CD4-positive, alpha-beta T cell treated with Interleukin-6 for 4 hours (primary cell): ENCODE measurements at places on chromosomes 4 and X.

DNA sequence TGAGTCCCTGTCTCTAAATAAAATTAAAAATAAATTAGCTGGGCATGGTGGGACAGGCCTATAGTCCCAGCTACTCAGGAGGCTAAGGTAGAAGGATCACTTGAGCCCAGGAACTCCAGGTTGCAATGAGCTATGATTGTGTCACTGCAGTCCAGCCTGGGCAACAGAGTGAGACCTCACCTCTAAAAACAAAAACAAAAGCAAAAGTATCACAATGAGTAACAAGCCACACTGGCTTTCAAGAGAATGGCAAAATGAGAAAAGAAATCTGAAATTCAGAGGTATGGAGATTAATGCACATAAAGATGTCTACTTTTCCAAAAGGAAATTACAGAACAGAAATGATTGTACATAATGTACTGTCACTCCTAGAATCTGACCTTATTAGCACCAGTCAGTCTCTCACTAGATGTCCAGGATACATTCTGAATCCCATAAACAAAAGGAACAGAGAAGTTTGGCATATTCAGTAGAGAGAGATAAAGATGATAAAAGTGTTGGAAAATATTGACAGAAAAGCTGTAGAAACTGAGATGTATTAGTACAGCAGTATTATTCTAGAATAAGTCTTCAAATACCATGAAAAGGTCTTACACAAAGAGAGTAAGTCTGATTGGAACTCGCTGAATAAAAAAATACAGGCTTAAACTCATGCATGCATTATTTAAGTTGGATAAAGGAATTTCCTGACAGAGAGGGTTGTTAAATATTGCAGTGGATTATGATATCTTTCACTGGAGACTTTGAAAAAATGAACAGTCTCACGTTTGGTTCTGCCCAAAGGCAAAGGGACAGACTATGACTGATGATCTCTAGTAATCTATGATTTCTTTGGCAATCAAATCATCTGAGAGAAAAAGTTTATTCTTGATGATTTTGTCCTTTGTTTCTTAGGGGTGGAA, 102.5 kb downstream of the SH3RF1 start:
- DNase-seq = no peak

- DNase-seq = no peak
These were observed 196.4 kb downstream of the QDPR start for GRCh38 chr4:17315459-17315858.

GRCh38 chr4:168584321-168584771, 87.5 kb downstream of the PALLD start:
- no peak for DNase-seq

GRCh38 chr4:138669479-138670315, 345.9 kb upstream of the NOCT start:
- no peak for DNase-seq

- no peak for DNase-seq
These were observed 61.7 kb downstream of the GPR82 start for GRCh38 chrX:41785685-41786084.
